ENCODE measurements at places on chromosomes 1 and 21.
A peak's percentile ranks its signal among the peaks of the same experiment; 100 is the strongest.

- no peak for DNase-seq
These were observed 41.0 kb downstream of the UBASH3A start for GRCh38 chr21:42444745-42445059.

GRCh38 chr1:234139966-234140365 lies 233.3 kb upstream of the COA6 start:
- DNase-seq: no peak

DNA sequence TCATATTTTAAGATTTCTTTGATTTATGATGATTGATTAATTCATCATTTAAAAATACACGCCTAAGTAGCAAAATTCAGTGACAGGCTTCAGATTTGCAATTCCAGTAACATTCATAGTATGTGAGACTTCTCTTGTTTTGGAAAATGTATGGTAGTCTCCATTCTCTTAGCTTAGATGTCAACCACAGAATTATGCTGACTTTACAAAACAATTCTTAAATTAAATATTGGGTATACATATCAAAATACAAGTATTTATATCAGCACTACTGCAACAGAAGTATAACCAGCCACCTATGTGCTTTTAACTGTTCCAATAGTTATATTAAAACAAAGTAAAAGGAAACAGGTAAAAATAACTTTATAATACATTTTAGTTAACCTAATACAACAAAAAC lies 1328.6 kb upstream of the ADGRL2 start:
- no peak for DNase-seq

DNA sequence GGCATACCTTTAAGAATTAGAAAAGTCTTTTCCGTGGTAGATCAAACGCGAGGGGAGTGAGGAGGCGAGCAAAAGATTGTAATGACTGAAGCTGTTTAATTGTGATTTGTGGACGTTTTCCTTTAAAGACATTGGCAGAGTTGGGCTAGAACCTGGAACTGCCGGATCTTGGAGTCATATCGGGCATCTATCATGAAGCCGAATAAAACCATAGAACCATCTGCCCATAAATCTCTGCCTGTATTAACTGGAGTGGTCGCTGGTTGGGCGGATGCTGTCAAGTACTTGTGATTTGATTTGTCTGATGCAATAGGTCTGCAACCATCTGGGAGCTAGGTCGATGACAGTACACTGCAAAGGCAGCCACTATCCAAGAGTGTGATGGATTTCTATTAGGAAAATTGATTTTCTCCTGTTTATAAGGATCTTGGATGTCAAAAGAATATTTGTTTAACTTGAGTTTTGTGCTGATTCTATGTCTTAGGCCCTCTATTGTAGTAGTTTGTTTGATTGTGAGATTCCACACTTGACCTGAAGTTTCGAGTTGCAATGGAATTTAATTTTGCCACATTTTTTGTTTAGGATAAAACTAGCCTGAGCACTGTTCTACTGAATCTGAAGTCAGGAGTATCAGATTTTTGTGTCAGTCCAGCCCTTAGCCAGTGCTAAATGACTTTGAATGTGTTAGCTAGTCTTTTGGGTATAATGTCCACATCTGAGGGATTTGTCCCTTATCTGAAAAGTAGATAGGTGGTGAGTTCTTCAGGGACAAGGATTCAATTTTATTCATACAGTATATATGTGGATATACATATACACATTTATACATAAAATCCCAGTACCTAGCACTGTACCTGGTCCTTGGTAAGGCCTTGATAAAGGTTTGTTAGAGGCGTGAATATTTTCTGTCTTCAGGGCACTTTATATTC lies 1.2 kb downstream of the SARS1 start:
- peak; percentile 60 for DNase-seq

DNA sequence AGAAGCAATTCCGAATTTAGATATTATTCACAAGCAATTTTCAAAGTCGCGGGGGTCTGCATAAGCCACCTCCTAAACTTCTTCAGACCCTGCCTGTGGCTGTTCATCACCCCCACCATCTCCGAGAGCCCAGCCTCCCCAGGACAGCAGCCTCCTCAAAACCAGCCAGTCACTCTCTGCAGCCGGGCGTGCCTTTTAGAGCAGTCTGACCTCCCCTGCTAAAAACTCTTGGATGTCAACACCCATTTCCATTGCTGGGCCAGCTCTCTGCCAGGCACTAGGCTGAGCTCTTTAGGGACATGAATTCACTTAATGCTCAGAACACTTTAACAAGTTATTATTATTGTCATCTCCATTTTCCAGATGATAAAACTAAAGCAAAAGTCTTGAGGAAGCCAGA lies 11.7 kb downstream of the ADPRS start:
- no peak for DNase-seq

GRCh38 chr1:116020668-116021272 lies 44.5 kb downstream of the SLC22A15 start:
- peak; percentile 36 for DNase-seq

- DNase-seq: no peak
These were observed 22.8 kb downstream of the TAS1R2 start for GRCh38 chr1:18836654-18837053.

GRCh38 chr1:119133987-119134386 lies 6.5 kb downstream of the WARS2 start:
- DNase-seq: no peak

GRCh38 chr1:108071601-108072000 lies 106.6 kb upstream of the VAV3 start:
- no peak for DNase-seq

GRCh38 chr1:22500471-22500870 lies 48.8 kb downstream of the ZBTB40 start:
- DNase-seq: no peak

DNA sequence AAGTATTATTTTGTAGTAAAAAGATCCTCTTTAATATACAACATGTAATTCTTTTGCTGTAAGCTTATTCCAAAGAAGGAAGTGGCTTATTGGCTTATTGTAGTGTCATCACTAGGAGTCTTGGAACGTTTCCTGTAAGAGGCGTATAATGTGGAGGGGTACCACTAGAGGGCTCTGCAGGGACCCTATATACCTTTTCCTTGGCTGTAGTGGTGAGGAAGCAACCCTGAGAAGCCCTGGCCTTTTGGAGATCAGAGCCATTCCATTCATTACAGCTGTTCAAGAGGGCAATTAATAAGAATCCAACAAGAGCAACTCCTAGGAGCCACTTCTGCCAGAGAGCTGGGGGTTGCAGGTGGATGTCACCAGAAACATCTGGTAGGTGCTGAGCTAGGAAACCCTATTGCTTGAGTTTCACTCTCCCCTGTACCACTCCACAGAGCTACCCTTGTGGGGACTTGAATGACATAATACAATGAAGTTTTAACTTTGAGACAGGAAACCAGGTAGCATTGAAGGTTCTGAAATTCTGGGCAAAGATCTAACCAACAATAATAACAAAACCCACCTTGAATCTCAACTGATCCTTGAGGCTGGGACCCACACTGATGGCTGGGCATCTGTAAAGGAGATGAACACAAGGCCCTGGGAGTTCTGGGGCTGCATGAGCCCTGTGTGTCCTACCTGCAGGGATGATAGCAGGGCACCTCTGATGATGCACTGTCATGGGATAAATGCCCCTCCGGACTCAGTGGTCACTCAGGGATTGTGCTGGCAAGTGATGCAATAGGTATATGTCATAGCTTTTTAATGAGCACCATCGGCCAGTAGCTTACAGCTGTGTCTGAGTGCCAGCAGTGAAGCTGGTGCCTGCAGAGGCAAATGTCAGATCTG lies 160.2 kb upstream of the COA6 start:
- DNase-seq: no peak

DNA sequence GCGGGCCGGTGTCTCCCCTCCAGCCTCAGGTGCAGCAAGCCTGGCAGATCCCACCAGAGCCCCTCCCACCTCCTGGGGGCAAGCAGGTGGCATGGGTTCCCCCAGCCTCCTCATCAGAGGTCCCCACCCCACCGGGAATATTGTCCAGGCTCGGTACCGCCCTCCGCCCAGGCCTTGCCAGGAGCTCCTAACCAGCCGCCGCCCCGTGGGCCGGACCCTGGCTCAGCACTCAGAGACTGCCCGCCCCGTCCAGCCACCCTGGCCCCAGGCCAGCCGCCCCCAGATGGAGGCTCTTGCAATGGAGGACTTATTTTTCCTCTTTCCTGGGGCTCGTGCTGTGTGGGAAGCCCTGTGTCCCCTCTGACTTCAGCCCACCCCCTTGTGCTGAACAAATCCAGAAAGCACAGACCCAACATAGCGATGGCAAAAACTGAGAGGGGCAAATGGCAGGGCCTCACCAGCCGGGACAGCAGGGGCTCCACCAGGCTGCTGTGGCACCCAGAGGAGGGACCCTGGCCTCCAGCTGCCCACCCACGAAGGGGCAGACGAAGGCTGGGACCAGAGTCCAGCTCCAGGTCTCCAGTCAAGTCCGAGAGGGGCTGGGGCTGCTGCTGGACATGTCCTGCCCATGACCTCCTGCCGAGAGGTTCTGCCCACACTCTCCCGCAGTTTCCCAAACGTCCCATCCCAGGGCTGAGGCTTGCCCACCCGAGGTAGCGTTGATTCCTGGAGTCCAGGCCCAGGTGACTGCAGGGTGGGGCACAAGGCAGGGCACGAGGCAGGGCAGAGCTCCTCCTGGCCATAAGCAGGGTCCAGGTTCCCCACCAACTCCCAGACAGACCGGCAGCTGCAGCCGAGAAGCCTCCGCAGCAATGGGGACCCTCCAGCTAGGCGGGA lies 7.5 kb downstream of the MEGF6 start:
- DNase-seq: no peak

DNA sequence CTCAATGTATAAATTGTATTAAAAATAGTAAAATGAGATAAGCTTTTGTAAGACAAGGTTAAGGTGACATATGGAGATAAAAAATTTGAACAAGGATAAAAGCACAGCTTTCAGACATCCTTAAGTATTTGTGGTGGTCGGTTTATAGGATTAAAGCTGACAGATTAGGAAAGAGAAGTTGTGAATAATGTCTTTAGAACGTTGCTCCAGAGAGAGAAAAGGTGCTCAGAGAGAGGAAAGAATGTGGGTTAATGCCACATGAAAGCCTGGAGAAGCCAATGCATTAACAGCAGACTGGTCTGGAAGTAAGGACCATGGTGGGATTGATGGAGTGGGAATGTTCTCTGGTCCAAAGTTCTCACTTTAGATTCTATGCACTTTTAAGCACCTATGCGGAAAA lies 44.8 kb downstream of the ATP6V1G3 start:
- no peak for DNase-seq
